ENCODE measurements at places on chromosomes 5 and 9. TPM values are rescaled to one million over a fixed set of nuclear protein-coding genes. Genes with fewer than 3 reads are reported as not detected.

GRCh38 chr5:117812861-117813260 lies 1175.5 kb downstream of the DTWD2 start:
- H3K4me1 ChIP-seq: no peaks in the 10 kb centered on the region
- no peak overlapping the region for H3K4me3 ChIP-seq
- H3K27me3 ChIP-seq: no peaks in the 10 kb centered on the region

GRCh38 chr5:149464796-149465489 lies 85.9 kb upstream of the IL17B start:
- H3K4me1 ChIP-seq: no peaks in the 10 kb centered on the region
- no peaks in the 10 kb centered on the region for H3K36me3 ChIP-seq
- H3K4me3 ChIP-seq: no peak overlapping the region
- DNase-seq: no peak
- H3K27ac ChIP-seq: peak overlapping the region; percentile 49

DNA sequence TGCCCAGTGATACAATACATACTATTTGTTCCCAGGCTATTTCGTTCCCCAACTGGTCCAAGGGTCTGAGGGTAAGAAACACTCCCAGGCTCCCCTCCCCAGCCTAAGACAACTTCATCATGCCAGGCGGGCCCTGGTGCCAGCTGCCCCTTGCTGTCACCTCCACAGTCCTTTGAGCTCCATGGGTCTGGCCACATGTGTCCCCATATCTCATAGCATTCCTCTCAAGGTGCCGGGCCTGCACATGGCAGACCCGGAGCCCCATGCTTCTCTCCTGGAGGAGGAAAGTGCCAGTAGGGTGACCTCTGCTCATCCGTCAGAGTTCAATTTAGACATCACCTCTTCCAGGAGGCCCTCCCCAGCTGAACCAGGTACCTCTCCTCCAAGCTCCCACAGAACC lies 120.5 kb downstream of the C5orf15 start:
- no peak overlapping the region for H3K27ac ChIP-seq
- H3K4me3 ChIP-seq: no peak overlapping the region
- H3K36me3 ChIP-seq: no peaks in the 10 kb centered on the region
- H3K4me1 ChIP-seq: peaks cover 6% of the 10 kb centered on the region
- H3K27me3 ChIP-seq: no peaks in the 10 kb centered on the region

EPB41L4A gene
- total RNA-seq: 31.9 TPM

TLN1 gene
- 165 TPM for total RNA-seq

Measured in thyroid gland (tissue), 4 donors.